ENCODE measurements at places on chromosomes 5 and 9. TPM values are rescaled to one million over a fixed set of nuclear protein-coding genes. Genes with fewer than 3 reads are reported as not detected.

OLFML2A gene
- 37.4 TPM for total RNA-seq

PCDHGA7 gene
- 0.38 TPM for total RNA-seq

MTX3 gene
- 28.4 TPM for total RNA-seq

GZMA gene
- total RNA-seq = not detected

SH3TC2 gene
- total RNA-seq = 6.8 TPM

IL31RA gene
- not detected for total RNA-seq

LVRN gene
- 0.35 TPM for total RNA-seq

SHISAL2B gene
- total RNA-seq = not detected

DNA sequence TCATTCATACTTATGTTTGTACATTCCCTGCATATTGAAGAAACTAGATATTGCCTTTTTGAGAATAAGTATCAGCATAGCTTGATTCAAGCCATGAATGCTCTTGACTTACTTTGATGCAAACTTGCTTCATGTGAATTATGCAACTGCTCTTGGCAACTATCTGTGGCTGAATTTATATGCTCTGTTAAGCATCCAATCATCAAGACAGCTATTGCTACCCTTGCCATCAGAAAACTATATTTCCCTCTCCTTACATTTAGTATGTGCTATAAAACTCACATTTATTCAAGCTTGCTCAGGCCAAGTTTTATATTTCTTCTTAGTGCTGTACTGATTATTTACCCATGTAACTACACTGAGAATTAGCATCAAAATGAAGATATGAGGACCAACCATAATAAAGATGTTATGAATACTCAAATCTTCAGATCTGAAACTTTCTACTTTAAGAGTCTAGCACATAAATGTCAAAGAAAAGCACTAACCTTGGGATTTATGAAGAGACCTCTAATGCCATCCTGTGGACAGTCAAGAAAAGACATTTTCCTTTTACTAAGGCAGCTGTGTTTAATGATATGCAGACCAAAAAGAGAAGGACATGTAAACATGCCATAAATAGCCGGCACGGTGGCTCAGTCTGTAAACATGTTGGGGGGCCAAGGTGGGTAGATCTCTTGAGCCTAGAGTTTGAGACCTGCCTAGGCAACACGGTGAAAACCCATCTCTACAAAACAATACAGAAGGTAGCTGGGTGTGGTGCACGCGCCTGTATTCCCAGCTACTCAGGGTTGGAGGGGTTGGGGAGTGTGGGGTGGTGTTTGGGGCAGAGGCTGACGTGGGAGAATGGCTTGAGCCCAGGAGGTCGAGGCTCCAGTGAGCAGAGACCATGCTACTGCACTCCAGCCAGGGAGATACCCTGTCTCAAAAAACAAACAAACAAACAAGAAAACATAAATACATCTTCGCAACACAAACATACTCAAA lies 267.0 kb upstream of the TYRP1 start:
- DNase-seq = no peak

DNA sequence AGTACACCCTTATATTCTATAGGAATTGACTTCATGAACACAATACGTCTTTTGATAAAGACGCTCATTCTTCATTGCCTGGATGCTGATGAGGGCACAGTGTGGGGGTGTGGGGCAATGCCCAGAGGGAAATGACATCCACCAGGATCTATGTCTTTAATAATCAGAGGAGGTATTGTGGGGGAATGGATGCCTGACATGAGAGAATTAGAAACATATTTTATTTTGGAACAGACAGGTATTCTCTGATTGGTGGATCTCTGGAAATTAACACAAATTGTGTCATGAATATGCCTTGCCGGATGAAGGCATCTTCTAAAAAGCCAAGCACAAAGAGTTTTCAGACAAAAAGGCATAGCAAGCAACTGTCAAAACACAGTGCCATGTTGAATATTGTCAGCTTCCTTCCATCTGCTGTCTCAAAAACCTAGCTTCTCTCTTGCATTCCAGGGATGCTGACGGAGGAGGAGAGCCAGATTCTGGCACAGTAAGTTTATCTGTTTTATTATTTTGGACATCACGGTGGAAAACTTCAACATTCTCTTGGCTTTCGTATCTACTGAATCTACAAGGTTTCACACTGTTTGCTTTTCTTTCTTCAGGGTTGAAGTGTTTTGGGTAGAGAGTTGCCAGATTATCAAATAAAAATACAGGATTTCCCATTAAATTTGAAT lies 3.9 kb upstream of the C5orf58 start:
- DNase-seq = no peak

DNA sequence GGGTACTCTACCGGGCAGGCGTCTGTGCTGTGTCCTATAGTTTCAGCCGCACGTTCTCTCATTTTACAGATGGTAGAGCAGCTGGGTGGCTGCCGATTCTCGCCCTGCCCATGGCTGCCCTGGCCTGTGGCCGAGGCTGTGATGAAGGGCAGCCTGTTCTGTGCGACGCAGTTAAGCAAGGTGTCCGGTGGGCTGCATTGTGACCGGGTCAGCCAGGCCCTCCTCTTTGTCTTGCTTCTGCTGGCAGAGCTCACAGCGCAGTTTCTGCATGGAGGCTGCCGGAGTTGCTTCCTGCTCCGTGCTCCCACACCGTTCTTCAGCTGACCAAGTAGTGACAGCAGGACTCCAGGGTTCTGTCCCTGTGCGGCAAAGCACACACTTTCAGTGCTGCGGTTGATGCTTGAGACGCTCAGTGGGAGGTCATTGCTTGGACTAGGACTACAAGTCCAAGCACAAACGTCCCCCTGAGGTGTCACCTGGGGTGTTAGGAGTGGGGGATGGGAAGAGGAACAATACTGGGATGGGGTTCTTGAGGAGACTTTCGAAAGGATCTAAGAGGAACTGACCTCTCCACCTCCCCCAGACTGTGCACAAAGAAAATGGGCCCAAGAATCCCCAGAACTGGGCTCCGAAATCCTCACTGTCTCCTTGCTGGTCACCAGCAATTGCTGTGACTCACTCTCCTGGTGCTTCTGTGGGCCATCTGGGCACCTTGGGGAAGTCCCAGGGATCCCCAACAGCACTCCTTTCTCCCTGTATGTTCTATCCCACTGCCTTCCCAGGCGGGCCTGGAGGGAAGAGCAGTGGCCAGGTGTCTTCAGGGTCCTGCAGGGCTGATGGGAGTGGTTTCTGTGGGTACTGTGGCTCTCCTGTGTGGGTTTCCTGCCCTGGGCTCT lies 58.2 kb downstream of the GADD45G start:
- DNase-seq = no peak

- no peak for DNase-seq
These were observed 190.1 kb downstream of the ESM1 start for GRCh38 chr5:54795284-54795683.

GRCh38 chr9:111715471-111715870 lies 54.1 kb downstream of the GNG10 start:
- no peak for DNase-seq

DNA sequence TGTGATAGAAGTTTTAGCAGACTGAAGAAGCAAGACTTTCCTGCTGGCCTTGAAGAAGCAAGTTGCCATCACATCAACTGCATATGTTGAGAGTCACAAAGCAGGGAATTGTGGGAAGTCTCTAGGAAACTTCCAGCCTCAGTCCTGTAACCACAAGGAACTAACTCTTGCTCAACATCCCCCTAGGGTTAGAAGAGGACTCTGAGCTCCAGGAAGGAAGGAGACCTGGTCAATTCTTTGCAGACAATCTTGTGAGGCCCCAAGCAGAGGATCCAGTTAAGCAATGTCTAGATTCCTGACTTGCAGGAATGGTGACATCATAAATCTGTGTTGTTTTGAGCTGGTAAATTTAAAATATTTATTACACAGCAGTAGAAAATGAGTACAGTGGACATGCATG lies 18.6 kb upstream of the ZNF366 start:
- no peak for DNase-seq

- no peak for DNase-seq
These were observed 36.0 kb upstream of the PITX1 start for GRCh38 chr5:135069895-135070657.

DNA sequence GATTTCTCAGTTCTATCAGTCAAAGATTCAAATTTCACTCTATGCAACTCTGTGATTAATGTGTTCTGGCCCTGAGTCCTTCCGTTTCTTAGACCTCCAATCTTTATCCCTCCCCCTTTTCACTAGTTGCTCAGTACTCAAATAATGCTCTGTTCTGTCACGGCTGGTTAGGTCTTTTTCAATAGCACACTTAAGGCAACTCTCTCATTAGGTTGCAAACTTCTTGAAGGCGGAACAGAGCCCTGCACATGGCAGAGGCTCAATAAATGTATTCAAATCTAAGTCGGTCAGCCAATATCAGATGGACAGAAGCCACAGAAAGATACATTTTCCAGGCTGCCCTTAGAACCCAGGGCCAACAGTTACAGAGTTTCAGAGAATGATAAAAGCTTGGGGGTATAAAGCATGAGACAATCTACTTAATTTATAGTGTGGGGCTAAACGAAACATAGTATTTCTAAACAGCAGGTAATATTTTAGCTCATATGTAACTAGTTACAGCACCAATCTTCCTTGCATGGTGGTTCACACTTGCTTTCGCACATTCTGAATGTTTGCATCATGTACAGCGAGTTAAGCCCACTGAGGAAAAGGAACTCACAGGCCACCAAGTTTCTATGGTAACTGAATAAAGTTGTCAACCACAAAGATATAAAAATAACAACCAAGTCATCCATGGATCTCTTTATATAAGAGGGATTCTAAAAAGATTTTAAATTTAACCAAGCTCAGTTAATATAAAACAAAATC lies 67.1 kb upstream of the GOLPH3 start:
- no peak for DNase-seq

DNA sequence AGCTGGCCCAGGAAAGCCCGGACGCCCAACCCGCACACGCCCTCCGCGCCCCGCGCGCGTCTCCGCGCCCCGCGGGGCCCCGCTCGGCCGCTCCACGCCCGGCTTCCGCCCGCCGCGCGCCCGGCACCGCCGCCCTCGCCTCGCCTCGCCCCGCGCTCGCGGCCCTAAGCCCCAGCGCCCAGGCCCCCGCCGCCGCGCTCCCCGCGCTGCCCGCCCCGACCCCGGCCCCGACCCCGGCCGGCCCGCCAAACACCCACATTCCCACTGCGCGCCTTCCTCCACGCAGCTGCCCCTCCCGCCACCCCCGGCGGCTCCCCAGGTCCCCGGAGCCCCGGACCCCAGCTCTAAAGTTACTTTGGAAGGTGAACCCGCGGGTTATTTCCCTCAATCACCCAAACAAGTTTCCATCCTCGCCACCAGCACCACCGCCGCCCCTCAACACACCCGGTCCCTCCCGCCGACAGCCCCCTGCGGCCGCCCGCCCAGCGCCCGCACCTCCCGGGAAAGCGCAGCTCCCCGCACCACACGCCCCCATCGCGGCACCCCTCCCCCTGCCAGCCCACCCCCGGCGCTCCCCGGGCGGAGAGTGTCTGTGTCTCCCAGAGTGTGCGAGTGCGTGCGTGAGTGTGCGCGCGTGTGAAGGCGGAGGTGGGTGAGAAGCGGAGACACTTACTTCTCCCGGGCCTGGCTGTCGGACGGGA lies 439 bp downstream of the SSBP2 start:
- no peak for DNase-seq

DNA sequence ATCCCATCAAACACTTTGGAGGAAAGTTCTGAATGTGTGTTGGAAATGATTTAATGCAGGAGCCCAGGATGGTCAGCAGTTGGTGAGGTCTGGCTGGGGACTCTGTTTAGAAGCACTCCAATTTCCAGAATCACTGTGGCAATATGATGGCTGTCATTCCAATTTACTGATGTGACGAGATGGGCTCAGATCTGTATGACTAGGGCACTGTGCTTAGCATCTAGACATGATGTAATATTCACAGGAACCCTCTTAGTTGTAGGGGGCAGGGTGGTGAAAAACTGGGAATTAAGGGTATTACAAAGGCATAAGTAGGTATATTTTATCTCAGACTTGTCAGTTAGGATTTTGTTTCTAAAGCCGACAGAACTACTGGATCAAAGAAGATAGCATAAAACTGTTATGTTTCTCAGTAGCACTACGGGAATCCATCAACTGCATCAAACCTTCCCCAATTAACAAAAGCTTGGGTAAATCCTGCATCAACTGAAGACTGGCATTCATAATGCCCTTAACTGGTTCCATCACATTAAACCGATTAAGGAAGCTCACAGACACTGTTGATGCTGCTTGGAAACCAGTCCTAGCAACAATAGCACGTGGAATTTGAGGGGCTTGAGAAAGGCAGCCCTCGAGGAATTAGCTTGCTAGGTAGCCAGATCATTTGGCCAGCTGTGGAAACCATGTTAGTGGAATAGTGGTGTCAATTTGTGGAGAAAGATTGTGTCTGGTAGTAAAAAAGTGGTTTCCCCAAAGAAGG lies 86.1 kb downstream of the SV2C start:
- no peak for DNase-seq

- DNase-seq = no peak
These were observed 68.5 kb downstream of the KLHL3 start for GRCh38 chr5:137667341-137667740.

DNA sequence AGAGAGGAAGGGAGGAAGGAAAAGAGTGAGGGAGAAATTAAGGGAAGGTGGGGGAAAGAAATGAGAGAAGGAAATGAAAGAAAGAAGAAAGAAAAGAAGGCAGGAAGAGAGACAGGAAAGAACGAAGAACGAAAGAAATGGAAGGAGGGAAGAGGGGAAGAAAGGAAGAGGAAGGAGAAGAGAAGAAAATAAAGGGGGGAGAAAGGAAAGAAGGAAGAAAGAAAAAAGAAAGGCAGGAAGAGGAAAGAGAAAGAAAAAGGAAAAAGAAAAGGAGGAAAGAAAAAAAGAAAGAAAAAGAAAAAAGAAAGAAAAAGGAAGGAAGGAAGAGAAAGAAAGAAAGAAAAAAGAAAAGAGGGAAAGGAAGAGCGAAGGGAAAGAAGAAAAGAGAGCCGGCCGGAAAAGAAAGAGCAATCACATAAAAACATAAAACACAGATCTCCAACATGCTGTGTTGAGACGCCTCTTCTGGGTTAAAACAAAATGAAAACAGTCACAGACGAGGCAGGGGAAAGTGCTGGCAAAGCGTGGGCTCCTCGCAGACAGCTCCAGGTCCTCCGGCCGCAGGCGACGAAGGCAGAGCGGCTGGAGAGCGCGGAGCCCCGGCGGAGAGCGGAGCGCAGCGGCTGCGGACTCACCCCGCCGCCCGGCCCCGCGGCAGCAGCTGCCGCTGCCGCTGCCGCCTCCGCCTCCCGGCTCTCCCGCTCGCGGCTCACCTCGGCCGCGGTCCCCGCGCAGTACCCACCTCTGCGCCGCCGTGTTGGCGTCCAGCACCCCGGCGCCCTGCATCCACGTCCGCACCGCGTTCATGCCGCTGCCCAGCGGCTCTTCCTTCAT lies 896 bp downstream of the EBF1 start:
- DNase-seq = no peak

GRCh38 chr5:133398646-133399101 lies 213.7 kb downstream of the FSTL4 start:
- DNase-seq = no peak

Measured in mesothelial cell of epicardium (in vitro differentiated cells).